ENCODE measurements at places on chromosomes 13 and 19.

DNA sequence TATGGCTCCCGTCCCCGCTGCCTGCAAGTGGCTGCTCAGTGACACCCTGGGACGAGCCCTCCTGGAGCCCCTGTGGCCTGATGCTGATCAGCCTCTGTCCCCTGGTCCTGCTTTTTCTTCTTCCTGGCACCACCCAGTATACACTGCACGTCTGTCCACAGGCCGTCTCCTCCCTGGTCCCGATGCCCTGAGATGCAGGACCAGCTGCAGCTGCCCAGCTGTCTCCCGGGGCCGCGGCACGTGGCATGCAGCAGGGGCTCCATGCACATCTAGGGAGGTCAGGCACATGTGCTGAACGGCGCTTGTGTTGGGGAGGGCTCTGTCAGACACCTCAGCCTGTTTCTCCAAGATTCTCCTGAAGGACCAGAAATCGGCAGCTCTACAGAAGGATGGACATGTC is 30.2 kb downstream of the ZFR2 start:
- no peak for DNase-seq

GRCh38 chr19:48400018-48400742 is 6.7 kb downstream of the GRIN2D start:
- no peak for DNase-seq

DNA sequence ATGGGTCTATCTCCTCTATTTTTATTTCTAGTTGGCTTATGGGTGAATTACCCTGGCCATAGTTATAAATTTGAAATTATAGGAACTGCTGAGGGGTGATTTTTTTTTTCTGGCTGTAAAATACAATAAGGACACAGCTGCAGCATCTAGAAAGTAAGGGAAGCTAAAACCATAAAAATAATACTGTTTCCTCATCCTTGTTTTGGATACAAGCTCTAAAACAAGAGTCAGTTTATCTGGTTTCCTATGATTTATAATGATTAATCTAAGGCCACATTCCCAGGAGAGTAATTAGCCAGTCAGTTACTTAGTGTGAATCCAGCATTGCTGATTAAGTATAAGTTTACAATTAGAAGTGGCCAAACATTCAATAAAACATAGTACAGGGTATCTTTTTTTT is 219.1 kb upstream of the NBEA start:
- no peak for DNase-seq

- DNase-seq = no peak
These were observed 37.4 kb downstream of the CCNE1 start for GRCh38 chr19:29849208-29849607.

- no peak for DNase-seq
These were observed 145.8 kb upstream of the SOX1 start for GRCh38 chr13:111920932-111921705.

GRCh38 chr19:48988286-48988685 is 4.8 kb downstream of the GYS1 start:
- DNase-seq = no peak

DNA sequence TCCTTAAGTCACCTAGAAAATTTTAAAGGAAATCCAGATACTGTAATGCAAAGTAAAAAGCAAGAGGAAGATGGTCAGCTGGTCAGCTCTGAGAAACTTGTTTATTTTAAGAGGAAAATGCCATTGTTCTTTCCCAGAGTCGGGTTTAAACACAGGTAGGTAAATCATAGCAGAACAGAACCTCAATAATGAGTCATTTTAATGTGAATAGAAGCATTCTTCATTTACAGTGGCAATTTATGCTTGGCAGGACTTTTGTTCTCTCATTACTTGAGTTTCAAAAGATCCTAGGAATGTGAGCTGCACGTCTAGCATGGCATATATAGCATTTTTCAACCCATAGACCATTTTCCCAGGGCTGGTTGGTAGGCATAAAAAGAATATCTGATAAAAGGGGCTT is 132.3 kb downstream of the LIG4 start:
- DNase-seq = no peak

DNA sequence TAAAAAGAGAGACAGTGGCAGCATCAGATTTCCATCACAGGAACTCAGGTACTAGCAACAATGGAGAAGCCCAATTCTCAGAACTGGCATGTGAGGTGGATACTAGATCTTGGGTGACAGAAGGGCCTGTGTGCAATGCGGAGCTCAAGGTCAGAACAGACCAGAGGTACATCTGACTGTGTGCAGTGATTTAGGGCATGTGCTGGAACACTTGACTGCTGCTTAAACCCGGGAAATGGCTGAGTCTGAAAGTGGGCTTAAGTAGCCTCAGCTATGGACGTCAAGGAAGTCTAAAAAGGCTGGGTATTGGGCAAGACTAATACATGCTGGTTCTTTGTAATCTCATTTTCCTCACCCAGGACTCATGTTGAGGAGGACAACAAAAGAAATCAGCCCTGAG is 182.2 kb downstream of the LACC1 start:
- no peak for DNase-seq

DNA sequence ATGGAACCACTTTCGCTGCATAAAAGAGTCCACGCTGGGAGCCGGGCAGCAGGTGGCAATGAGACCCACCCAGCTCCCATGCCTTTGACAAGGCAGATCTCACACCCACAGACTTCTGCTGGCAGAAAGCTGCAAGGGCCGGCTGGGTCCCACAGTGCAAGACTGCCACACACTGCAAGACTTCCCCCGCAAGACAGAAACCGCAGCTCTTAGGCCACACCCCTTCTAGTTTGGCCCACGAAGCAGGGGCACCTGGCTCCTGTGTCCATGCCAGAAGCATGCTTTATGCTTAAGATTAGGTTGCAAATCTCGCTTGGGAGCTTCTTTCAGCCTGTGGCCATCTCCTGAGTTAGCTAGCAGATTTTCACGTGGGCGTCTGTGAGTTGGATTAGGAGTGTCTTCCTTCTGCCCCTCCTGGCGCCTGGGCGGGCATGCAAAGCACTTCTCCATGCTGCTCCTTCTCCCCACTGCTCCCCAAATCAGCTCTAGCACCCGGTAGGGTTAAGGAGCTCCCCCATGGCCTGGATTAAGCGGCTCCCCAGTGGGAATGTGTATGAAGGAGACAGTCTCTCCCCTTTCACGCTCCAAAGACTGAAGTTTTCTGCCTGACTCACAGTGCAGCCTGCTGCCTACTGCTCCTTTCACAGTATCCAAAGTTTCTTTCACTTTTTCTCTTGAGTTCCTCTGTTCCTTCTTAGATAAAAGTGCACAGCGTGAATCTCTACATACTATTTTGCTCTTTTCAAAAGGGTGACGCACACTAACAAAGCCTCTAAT is 17.7 kb downstream of the GPC6 start:
- DNase-seq = no peak
